ENCODE measurements at places on chromosomes 5 and 9.

- DNase-seq: no peak
Observed at GRCh38 chr5:145775411-145775810, 59.7 kb downstream of the PRELID2 start.

DNA sequence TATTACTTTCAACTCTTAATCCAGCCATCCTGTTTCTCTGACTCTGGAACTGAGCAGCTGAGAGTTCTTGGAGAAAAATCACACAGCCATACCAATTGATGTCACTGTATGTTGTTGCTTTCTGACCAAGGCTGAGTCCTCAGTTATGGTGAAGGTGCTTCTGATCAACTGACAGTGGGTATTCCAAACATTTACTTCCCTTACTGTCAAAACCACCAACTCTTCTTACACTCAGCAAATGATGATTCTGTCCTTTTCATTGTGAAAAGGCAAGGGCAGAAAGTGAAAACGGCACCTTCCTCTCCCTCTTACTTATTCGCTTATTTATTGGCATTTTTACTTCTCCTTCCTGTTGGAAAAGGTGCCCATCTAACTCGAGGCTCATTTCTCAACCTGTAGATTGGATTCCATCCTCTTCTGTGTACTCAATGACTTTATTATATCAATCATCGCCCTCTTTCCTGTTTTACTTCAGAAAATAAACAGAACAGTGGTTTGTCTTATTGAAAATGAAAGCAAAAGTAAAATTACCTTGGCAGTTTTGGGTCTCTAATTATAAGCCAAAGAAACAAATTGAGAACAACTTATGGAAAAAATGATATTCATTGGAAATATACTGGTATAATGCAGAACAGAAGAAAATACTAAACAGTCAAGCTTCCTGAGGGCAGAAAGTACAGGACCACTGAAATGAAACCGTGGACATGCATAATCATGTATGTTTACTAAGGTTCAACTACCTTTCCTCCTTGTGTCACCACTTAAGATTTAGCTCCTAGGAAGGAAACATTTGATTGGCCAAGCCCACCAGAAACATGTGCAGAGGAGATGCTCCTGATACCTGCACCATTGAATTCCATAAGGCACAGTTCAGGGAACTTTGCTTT, 104.5 kb upstream of the CHD1 start:
- no peak for DNase-seq

GRCh38 chr9:133540698-133541025, 6.2 kb downstream of the ADAMTSL2 start:
- DNase-seq: no peak

DNA sequence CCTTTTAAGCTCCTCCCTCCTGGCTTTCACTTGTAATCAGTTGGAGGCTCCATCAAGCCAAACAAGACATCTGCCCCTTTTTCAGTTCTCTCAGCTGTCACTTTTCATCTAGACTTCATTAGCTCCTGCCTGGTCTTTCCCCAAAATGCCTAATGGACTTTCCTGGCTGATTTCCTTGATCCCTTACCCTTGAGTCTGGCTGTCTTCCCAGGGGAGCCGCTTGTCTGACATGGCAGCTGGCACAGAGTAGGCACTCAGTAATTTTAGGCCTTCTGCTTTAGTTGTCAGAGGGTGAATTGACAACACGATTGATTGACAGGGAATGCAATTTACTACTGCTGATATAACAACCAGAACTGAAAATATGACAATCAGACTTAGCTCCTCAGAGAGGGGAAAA, 2.1 kb downstream of the C9orf153 start:
- DNase-seq: no peak
